PC-9 (cell line): ENCODE measurements at places on chromosomes 4 and X. TPM values are rescaled to one million over a fixed set of nuclear protein-coding genes. Genes with fewer than 3 reads are reported as not detected.

Gene SUPT20HL1
- not detected in 2 replicates for total RNA-seq

Gene GUCY1B1
- 0.38 and 0.39 TPM in 2 replicates for total RNA-seq

DNA sequence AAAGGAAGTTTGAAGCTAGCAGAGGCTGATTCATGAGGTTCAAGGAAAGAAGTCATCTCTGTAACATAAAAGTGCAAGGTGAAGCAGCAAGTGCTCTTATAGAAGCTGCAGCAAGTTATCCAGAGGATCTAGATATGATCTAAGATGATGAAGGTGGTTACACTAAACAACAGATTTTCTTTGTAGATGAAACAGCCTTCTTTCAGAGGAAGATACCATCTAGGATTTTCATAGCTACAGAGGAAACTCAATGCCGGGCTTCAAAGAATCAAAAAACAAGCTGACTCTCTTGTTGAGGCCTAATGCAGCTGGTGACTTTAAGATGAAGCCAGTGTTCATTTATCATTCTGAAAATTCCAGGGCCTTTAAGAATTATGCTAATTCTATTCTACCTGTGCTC is 28.8 kb downstream of the NR0B1 start:
- H3K27me3 ChIP-seq, result no peaks in the 10 kb centered on the region
- peaks cover 5% of the 10 kb centered on the region; the same call in 1 of the 2 replicates for H3K36me3 ChIP-seq
- DNase-seq, result no peak
- no peak overlapping the region for H3K4me3 ChIP-seq

DNA sequence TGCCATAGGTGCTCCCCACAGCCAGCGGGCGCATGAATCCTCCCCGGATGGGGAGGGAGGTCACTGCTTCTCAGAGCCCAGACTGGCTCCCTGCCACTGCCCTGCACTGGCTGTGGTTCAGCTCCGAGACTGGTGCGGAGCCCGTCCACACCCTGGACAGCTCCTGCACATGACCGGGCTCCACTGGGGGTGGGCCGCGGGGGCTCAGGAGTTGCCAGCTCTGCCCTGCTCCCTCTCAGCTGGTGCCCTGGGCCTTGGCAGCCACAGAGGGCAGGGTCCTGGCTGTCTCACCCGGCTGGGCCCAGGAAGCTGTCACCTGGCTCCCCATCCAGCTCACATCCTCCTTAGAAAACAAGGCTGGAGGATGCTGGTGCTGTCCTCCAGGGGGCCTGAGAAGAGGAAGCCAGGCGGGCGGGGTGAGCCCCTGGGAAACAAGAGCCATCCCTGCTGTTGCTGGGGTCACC is 64.9 kb upstream of the ADRA2C start:
- H3K4me1 ChIP-seq, result no peaks in the 10 kb centered on the region
- H3K27me3 ChIP-seq, result peaks cover 82% of the 10 kb centered on the region
- H3K27ac ChIP-seq, result no peak overlapping the region

- DNase-seq, result no peak
- no peaks in the 10 kb centered on the region for H3K27me3 ChIP-seq
- H3K36me3 ChIP-seq, result no peaks in the 10 kb centered on the region
- H3K4me3 ChIP-seq, result no peak overlapping the region
Observed at GRCh38 chr4:113052379-113052951, 3.0 kb downstream of the ANK2 start.

DNA sequence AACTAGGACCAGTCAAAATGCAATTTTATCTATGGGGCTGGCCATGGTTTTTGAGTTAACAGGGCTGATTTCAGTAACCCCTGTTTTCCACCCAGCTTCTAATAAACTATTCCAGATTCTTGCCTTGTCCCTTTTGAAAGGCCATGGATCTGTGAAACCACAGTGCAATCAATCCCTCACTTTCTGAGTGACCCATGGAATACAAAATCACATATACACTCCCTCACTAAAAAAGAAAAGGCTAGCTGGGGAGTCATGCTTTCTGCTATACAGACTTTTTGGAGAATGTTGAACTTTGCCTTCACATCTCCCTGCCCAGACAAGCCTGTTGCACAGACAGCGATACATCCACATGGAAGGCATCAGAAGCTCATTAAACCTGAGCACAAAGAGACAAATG is 47.9 kb downstream of the MAD2L1 start:
- DNase-seq, result no peak
- no peaks in the 10 kb centered on the region for H3K36me3 ChIP-seq
- no peaks in the 10 kb centered on the region for H3K4me1 ChIP-seq
- no peak overlapping the region for H3K4me3 ChIP-seq

DNA sequence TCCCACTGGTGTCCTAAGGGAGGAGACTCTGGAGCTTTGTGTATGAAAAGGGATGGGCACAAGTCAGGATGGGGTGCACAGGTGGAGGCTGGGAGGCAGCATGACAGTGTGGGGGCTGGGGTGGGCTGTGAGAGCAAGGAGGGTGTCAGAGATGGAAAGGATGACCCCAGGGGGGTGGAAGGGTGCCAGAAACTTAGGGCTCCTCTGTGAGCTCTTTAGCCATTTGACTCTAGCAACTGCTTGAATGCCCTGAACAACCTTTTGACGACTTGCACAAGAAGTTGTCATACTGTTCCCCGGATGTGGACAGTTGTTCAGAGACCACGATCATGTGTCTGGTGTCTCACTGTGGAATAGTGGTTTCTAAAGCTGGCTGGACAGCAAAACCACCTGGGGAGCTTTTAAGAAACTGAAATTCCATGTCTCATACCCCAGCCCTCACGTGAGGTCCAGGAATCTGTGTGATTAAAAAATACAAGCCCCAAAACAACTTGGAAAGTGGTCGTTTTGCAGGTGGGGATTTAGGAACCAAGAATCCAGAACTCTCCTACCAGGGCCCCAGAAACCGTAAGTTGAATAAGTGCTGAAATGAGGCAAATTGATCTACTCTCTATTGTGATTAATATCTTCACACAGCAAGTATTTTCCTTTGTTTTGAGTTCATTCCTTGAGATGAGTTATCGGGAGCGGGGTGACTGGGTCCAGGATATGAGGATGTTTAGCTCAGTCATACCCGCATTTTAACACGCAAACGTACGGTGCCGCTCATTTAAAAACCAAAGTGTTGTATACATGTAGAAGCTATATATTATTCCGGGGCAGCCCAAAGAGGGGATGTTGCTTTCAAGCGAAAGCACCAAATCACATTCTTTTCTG is 3.4 kb downstream of the RHOH start:
- H3K27me3 ChIP-seq, result no peaks in the 10 kb centered on the region
- H3K4me3 ChIP-seq, result no peak overlapping the region
- peaks cover 8% of the 10 kb centered on the region; the same call in 1 of the 2 replicates for H3K4me1 ChIP-seq
- H3K27ac ChIP-seq, result no peak overlapping the region
- DNase-seq, result no peak

- H3K27me3 ChIP-seq, result no peaks in the 10 kb centered on the region
- no peaks in the 10 kb centered on the region for H3K4me1 ChIP-seq
- H3K36me3 ChIP-seq, result no peaks in the 10 kb centered on the region
- no peak overlapping the region for H3K4me3 ChIP-seq
- H3K27ac ChIP-seq, result no peak overlapping the region
- DNase-seq, result no peak
Observed at GRCh38 chr4:37641352-37641751, 44.8 kb downstream of the RELL1 start.

DNA sequence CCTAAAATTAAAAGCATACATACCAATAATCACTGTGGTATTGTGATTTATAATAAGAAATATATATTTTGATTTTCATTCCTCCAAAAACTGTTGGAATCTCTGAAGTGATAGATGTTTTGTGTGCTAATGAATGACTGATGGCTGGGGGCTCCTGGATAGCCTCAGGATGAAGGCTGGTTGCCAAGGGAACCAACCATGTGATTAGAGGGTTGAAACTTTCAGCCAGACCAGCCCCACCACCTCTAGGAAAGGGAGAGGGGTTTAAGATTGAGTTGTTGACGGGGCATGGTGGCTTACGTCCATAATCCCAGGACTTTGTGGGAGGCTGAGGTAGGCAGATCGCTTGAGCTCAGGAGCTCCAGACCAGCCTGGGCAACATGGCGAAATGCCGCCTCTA is 34.0 kb downstream of the HS6ST2 start:
- H3K27ac ChIP-seq, result no peak overlapping the region
- DNase-seq, result no peak
- H3K4me1 ChIP-seq, result no peaks in the 10 kb centered on the region
- H3K4me3 ChIP-seq, result no peak overlapping the region
- no peaks in the 10 kb centered on the region for H3K27me3 ChIP-seq
- H3K36me3 ChIP-seq, result 0 out of 2 replicates have a peak, but pooled peaks cover 7% of the 10 kb centered on the region

GRCh38 chr4:6115342-6115741 is 85.0 kb downstream of the JAKMIP1 start:
- H3K4me3 ChIP-seq, result no peak overlapping the region
- no peaks in the 10 kb centered on the region for H3K4me1 ChIP-seq
- H3K27ac ChIP-seq, result no peak overlapping the region
- H3K27me3 ChIP-seq, result peaks cover 49% of the 10 kb centered on the region
- H3K36me3 ChIP-seq, result no peaks in the 10 kb centered on the region

GRCh38 chrX:13669246-13669737 is 16.4 kb downstream of the TCEANC start:
- H3K27ac ChIP-seq, result peak overlapping the region; percentile 94
- H3K4me3 ChIP-seq, result peak overlapping the region; percentile 35; the same call in 1 of the 2 replicates
- H3K4me1 ChIP-seq, result peaks cover 35% of the 10 kb centered on the region
- DNase-seq, result peak; percentile 95

- H3K4me1 ChIP-seq, result no peaks in the 10 kb centered on the region
- no peaks in the 10 kb centered on the region for H3K36me3 ChIP-seq
- no peaks in the 10 kb centered on the region for H3K27me3 ChIP-seq
Observed at GRCh38 chrX:123222920-123223319, 38.8 kb downstream of the GRIA3 start.

- DNase-seq, result no peak
- no peaks in the 10 kb centered on the region for H3K36me3 ChIP-seq
- no peaks in the 10 kb centered on the region for H3K27me3 ChIP-seq
- H3K4me3 ChIP-seq, result no peak overlapping the region
- 0 out of 2 replicates have a peak, but pooled peaks cover 4% of the 10 kb centered on the region for H3K4me1 ChIP-seq
- H3K27ac ChIP-seq, result no peak overlapping the region
Observed at GRCh38 chr4:177574446-177574845, 132.2 kb upstream of the AGA start.

- no peak for DNase-seq
- H3K27me3 ChIP-seq, result no peaks in the 10 kb centered on the region
- H3K36me3 ChIP-seq, result no peaks in the 10 kb centered on the region
- H3K4me1 ChIP-seq, result peaks cover 14% of the 10 kb centered on the region
- no peak overlapping the region for H3K4me3 ChIP-seq
Observed at GRCh38 chr4:25856756-25857155, 6.0 kb downstream of the SEL1L3 start.

- peaks cover 18% of the 10 kb centered on the region for H3K4me1 ChIP-seq
- peak; percentile 47 for DNase-seq
- H3K27me3 ChIP-seq, result no peaks in the 10 kb centered on the region
- H3K4me3 ChIP-seq, result peak overlapping the region; percentile 80
Observed at GRCh38 chrX:134460862-134461220, 876 bp downstream of the HPRT1 start.
